ENCODE measurements at places on chromosomes 3 and 15.

DNA sequence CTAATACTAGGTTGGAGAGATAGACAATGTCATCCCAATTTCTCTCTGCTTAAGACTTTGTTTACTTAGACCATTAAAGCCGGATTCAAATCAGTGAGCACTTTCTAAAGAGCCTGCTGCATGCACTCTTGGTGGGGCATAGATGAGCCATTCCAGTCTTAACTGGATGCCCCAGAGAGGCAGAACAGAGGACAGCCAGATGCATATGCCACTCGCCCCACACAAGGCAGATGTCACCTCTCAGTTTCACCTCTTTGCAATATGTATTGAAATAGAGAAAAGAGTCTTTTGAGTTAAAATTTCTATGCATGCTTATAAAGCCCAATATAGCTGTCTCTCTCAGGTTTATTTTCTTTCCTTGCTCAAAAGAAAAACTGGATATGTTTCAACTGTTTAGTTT lies 89.5 kb downstream of the LARS2 start:
- DNase-seq = no peak

DNA sequence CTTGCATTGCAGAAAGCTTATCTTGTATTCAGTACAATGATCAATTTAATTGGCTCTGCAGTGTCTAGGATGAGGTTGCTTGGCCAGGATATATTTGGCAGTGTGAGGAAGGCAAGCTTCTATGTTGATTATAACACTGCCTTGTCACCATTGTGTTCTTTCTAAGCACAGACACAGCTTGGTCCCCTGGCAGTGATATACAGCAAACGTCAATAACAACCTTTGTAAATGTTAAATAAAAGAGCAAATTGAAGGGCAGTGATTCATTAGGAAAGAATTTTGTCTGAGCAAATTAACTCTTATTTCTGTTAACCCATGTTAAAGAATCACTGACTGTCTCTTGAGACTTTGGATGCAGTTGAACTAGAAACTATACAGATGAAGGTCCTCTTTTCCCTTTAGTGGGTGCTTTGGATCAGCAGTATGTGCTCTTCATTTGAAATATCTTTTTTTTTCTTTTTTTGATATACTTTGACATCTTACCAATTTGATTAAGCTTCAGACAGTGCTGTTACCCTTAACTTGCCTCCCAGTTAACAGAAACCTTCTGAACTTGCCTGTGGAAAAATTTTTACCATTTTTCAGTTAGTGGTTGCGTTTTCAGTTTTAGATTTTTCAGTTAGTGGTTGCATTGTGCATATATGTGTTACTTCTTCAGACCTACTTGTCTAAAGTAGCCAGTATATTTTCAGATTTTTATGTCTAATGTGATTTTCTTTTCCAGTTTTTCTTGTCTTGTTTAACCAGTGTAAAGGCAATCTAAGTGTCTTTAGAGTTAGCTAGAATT lies 199.8 kb downstream of the TCF12 start:
- DNase-seq = no peak

GRCh38 chr3:156459434-156459833 lies 95.5 kb downstream of the SSR3 start:
- no peak for DNase-seq

DNA sequence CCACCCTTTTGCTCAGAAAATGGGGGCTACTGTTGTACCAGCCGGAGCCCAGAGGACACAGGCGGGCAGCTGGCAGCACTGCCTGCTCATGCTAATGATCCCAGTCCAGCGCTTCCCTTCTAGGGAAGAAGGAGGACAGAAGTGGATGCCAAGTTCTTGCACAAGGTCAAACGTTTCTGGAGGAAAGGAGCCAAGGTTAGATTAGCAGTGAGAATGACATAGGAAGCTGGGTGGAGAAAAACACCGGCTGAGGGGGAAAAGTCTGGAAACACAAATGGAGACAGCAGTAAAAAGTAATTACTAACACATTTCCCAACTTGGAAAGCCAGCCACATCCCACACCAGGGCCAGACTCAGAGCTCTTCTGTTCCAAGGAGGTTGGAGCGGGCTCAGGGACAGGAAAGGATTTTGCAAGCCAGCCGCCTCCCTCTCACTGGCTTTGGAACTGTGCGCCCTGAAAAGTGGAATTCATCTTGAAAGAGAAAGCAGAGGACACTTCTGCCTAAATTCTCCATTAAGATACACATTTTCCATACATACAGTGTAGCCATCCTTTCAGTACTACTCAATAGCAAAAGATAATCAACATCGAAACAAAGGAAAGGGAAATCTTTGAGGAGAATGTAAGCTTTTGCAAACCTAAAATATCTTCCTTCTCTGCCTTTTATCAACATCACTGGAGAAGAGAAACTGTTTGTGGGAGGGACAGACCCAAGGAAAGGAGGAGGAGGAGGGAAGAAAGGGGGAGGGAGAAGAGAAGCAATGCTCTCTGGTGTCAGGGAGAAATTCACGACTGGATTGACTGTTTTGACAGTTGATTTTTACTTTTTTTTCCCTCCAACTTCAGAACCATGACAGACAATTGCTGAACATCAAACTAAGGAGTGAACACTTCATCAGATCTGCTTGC lies 133.6 kb downstream of the CD47 start:
- DNase-seq = peak; percentile 79

DNA sequence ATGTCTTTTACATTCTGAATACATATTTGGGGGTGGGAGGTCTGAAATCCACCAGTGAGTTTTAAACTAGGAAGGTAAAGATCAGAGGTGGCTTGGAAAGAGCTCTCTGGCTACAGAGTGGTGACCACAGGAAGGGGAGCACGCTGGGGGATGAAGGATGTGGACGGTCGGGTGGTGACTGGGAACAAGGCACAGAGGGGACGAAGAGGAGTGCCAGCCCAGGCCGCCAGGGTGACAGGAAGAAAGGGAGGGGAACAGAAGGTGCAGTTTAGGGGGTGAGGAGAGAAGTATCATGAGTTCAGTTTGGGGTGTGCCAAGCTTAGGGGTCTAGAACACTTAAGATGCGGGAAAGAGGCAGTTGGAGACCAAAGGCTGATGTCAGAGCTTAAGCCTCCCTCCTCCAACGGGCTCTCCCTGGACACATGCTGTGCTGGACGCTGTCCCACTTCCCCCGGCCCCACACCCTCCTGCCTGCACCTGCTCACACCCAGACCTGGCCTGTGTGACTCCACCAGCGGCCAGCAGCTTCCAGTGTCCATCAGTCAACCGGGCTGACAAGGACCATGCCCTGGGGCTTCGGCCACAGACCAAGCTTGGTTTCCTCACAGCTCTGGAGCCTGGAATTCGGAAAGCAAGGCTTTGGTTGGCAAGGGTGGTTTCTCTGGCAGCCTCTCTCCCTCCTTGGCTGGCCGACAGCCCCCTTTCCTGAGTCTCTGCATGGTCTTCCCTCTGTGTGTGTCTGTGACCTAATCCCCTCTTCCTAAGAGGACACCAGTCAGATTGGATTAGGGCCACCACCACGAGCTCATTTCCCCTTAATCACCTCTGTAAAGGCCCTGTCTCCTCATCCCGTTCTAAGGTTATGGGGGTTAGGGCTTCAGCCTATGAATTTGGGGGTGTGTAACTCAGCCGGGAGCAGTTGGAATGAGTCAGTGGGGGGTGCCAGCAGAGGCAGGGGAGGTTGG lies 120.4 kb upstream of the IQSEC1 start:
- no peak for DNase-seq

GRCh38 chr3:100260081-100260684 lies 609 bp upstream of the TBC1D23 start:
- peak; percentile 56 for DNase-seq

DNA sequence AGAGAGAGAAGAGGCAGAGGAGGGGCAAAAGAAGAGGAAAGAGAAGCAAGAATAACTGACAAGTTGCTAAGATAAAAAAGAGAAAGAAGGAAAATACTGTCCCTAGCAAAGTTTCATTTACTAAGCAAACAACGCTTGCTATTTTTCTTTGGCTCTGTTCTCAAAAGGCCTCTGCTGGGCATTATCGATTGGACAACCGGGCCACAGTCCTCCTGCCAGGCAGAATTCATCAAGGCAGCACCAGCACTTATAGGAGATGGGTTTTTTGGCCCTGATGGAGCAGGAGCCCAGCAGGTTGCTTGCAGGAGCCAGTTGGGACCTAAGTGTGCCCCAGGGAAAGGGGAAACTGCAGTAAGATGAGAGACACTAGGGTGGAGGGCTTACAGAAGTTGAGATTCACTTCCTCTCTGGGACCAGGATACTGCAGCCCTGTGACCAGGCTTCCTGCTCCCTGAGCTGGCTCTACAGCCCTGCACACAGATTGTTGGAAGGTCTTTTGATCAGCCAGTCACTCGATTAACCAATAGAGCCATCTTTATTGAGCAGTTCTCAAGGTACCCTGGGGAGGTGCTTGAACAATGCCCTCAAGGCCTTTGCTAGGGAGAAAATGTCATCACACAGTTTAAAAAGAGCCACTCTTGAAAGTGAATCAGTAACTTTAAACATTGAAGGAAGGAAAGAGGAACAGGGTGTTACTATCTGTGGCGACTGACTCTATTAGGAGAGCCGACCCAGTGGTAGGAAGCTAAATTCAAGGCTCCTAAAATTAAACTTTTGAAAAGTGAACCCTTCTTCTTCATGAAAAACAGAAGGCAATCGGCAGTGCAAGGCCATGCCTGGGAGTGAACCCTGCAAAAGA lies 28.8 kb upstream of the GLCE start:
- no peak for DNase-seq

GRCh38 chr3:152519376-152519775 lies 250.6 kb downstream of the MBNL1 start:
- no peak for DNase-seq

- no peak for DNase-seq
These were observed 374.6 kb downstream of the EPHB1 start for GRCh38 chr3:135169651-135170050.

DNA sequence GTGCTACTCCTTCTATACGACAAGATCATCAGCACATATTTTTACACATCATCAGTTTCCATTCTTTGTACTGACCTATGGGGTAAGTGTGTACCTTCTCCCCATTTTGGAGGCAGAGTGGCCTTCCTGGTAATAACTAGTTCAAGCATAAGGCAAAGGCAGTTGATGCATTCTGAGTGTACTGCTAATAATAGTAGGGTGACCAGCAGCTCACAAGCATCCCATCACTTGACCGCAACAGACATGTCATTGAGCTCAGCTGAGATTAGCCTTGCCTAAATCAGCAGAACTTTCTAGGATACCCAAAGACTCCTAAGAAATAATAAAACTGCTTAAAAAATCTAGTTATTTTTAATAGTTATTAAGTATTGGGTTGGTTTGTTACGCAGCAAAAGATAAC lies 329.8 kb upstream of the FRG2C start:
- DNase-seq = no peak

GRCh38 chr3:180624714-180625113 lies 22.8 kb downstream of the TTC14 start:
- no peak for DNase-seq

DNA sequence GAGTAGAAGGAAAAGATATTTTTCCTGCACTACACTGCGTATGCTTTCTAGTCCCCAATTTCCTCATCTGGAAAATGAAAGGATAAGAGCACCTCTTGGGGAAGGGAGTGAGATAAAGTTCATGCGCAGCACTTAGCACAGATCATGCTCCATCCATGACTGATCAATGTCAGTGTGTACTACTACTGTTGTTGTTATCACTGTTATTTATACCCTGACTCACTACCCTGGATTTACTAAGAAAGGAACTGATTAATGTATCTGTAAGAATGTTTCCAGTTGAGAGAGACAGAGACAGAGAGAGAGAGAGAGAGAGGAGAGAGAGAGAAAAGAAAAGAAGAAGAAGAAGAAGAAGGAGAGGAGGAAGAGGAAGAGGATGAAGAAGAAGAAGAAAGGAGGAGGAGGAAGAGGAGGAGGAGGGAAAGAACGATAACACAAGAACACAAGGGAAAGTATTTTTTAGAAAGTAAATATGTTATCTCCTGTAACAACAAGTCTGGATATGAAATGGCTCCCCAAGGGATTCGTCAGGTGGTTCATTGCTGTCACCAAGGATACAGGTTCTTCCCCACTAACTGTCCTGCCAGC lies 212.2 kb upstream of the PROK2 start:
- DNase-seq = no peak

DNA sequence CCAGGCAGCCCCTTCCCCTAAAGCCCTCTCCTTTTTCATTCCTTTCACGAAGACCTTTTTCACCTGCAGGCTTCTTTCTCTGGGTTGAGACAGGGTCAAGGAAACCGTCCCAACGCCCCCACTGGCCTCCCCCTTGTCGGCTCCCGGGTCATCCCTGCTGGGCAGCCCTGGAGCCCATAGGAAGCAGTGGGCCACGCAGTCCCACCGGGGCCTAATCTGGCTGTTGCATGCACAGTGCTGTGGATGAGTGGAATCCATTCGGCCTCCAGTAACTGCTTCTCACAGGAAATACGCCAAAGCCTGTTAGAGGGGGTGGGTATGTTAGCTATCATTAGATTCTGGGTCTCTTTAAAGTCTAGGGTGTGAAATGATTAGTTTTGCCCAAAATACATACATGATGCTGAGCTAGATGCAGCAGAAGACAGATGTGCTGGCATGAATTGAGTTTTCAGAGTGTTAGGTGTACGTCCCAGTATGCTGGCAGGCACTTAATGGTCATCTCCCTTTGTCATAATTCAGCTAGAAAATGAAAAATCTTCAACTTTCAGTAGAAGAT lies 16.6 kb downstream of the LYSMD4 start:
- DNase-seq = no peak

DNA sequence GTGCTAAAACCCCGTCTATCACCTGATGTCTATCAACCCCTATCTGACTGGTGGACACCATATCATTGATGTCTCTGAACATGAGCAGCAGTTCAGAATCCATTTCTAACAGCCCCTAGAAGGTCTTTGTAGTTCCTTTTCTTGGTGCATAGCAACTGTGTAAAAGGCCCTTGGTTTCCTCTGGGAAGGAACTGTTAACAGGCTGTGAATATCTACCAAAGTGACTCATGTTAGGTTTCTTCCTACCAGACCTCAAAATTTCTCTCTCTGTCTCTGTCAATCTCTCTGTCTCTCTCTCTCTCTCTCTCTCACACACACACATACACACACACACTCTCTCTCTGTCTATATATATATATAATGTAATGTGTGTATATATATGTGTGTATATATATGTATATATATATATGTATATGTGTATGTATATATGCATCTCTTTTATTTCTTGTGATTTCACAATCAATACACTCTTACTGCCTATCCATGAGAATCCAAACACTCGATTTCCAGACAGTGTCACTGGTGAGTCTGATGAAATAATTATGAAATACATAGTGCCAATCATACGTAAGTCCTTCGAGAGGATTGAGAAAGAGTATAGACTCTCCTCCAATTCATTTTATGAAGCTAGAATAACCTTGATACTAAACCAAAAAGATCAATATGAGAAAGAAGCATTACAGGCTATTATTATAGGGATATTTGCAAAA lies 335.9 kb upstream of the SLCO3A1 start:
- DNase-seq = no peak

GRCh38 chr3:128452120-128452519 lies 14.6 kb downstream of the DNAJB8 start:
- DNase-seq = no peak

DNA sequence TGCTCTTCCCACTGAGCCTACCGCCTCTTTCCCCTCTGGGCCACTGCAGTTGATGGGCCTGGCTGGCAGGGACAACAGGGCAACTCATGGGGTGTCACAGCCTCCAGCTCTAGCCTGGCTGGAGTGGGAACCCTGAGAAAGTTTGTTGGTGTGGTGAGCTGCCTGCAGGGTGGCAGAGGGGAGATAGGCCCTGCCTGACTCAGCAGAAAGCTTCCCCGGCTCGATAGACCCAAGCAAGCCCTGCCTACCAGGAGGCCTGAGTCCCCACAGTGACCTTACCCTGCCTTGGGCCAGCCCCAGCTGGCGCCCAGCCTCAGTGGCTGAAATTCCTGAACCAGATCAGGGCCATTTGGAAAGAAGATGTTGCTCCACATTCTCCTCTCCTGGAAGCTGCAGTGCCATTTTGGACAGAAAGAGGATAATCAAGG lies 29.4 kb downstream of the ABTB1 start:
- DNase-seq = peak; percentile 93

GRCh38 chr15:60479361-60480110 lies 594 bp upstream of the ICE2 start:
- DNase-seq = no peak
